ENCODE measurements at places on chromosomes 13 and 19.
A peak's percentile ranks its signal among the peaks of the same experiment; 100 is the strongest.

DNA sequence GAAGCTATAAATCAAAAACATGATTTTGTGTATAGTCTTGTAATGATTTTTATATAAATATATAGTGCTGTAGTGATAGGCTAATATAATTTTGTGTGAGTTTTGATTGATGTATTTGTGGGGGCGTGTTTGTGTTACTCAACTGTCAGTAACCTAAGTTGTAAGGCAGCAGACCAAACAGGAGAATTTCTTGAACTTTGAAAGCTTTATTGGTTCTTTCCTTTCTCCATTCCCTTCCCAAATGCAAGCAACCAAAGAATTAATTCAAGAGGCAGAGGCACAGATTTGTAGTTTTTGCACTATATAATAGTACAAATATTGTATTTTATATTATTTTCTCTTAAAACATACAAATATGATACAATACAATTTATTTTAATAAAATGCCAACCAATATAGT lies 109.6 kb downstream of the FLT1 start:
- DNase-seq, result no peak

DNA sequence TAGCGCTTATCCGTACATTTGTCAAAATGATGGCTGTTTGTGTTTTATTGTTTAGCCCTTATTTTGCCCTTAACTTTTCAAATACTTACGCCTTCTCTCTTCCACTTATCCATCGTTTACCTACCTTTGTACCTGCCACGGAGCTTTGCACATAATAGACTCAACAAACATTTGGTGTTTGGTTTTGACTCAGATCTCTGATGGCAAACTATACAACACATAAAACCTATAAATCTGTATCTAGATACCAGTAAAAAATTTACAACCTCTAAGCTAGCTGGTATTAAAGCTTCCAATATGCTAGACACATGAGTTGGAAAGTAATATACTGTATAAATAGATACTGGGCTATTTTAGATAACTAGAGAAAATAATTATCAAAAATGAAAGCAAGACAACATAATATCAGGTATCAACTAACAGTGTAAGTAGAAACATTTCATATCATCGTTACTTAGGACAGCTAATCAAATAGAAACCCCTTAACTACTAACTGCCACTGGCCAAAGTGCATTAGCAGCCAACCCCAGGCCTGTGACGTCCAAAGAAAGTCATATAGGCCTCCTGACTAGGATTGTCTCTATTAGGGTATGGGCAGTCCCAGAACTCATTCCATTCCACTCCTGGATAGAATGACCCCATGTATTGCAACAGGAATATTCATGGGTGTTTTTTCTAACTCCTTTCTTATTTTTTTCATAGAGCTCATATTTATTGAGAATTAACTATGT lies 53.8 kb downstream of the KCTD12 start:
- no peak for DNase-seq

GRCh38 chr13:49652355-49653305 lies 24.3 kb downstream of the ARL11 start:
- DNase-seq, result no peak

DNA sequence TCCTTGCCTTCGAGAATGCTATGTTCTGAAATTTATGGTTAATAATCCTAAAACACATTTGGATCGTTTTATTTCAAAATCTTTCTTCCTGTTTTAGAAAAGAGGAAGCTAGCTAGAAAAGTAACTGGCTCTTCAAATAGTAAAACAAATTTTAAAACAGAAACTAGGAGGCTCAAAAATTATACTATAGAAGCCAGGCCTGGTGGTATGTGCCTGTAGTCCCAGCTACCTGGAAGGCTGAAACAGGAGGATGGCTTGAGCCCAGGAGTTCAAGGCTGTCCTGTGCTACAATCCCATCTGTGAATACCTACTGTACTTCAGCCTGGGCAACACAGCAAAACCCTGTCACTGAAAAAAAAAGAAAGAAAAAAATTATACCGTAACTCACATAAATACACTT lies 57.9 kb downstream of the ELF1 start:
- DNase-seq, result no peak

DNA sequence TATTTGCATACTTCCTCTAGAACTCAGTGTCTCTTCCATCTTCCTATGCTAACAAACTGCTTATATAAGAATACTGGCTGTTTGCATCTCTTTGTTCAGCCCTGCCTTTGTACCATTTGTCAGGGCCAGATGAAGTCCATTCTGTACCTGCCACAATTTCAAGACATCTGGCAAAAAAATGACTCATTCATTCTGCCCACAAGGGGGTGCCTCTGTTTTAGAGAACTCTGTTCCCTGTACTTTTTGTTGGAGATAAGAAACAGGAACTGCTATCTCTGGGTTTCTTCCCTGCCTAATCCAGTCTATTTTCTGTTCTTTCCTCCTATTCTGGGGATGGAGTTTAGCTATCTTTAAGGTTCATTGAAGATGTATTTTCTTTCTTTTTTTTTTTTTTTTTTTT lies 23.0 kb downstream of the ZNF568 start:
- no peak for DNase-seq

DNA sequence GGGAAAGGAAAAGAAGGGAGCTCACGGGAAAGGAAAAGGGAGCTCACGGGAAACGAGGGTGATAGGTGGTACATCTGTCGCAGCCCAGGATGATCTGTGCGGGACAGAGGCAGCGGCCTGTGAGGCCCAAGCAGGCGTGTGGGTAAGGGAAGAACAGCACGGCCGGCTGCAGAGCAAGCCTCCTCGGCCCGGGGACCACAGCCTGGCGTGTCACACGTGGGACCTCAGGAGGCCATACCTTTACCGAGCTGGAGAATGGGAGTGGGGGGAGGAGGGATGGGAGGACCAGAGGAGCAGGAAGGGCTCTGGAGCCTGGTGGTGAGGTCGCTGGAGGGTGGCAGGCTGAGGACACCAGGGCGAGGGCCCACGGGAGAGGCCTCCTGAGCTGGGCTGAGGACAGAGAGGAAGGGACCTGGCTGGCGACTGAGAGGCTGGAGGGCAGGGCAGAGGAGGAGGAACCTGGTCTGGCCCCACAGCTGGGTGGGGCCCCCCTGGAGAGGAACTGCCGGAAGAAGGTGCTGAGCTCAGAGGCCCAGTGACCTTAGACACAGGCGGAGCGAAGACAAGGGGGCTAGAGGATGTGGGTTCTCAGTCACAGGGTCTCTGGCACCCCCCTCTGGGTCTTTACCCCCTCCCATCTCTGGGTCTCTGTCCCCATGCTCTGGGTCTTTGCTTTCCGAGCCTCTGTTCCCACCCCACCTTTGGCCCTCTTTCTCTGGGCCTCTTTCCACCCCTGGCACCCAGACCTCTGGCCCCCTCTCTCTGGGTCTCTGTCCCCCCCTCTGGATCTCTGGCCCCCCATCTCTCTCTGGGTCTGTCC lies 2.9 kb upstream of the FTL start:
- DNase-seq, result peak; percentile 56

DNA sequence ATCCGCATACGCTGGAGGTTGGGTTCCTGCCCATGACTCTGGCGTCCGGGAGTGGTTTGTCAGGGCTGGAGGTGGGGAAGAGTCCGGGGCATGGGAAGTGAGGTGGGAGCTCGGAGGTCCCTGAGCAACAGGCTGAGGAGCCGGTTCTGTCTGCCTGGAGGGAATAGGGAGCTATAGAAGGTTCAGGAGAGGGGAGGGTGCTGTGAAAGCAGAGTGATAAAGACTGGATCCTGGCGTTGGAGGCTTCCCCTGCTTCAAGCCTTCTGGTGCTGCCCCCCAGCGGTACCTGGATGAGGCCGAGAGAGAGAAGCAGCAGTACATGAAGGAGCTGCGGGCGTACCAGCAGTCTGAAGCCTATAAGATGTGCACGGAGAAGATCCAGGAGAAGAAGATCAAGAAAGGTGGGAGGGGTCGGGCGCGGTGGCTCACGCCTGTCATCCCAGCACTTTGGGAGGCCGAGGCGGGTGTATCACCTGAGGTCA lies 2.6 kb downstream of the HMG20B start:
- no peak for DNase-seq

- peak; percentile 0 for DNase-seq
Measured at GRCh38 chr13:113879017-113879416, 15.1 kb upstream of the GAS6 start.

DNA sequence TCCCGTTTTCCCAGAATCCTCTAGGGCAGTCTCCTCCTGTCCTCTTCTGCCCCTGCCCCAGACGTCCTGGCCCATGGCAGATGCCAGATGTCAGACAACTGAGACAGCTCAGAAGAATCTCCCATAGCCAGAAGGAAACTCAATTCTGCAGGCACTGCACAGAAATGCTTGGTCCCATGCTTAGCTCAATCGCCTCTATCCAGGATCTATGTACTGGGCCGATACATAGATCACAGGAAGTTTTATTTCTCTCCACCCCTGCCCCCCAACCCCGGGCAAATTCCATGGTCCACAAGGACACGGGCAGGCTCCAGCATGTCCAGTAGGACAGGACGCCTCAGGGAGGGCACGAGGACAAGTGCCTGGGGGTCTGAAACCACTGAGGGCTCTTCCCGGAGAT lies 4.8 kb downstream of the MBD3 start:
- DNase-seq, result no peak

DNA sequence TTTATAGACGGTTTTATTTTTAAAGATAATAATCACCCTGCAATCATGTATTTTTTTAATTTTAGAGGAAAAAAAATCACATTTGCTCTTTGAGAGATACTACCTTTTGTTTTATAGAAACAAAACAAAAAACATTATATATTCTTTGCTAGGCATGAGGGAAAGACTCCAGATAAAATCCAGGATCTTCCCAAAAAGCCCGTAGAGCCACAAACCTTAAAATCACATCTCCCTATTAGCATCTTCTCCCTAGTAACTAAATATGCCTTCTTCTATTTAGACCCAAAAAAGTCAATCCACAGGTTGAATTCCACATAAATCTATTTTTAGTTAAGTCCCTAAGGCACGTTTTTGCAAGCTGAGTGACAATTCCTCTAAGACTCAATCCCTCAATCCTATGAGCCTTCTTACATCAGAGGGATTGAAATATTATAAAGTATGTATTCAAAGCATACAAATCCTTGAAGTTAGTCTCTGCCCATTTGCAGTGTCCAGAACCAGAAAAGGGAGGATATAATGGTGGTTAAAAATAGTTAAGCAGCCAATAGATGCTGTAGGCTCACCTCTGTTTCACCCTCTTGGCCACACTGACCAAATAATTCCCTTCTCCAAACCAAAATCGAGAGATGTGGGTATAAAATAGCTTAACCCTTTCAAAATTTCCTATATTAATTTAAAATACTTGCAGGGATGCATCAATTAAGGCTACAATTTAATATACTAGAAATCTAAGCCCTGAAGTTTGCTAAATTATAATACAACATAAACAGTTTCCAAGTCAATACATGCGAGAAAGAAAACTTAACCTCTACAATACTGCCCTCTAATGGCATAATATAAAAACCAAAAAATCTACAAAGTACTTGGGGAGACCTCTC lies 64.0 kb downstream of the SERP2 start:
- no peak for DNase-seq

- DNase-seq, result no peak
Measured at GRCh38 chr19:5823579-5824281, 15.8 kb downstream of the FUT6 start.

- no peak for DNase-seq
Measured at GRCh38 chr19:16627928-16628182, 149 bp downstream of the MED26 start.

DNA sequence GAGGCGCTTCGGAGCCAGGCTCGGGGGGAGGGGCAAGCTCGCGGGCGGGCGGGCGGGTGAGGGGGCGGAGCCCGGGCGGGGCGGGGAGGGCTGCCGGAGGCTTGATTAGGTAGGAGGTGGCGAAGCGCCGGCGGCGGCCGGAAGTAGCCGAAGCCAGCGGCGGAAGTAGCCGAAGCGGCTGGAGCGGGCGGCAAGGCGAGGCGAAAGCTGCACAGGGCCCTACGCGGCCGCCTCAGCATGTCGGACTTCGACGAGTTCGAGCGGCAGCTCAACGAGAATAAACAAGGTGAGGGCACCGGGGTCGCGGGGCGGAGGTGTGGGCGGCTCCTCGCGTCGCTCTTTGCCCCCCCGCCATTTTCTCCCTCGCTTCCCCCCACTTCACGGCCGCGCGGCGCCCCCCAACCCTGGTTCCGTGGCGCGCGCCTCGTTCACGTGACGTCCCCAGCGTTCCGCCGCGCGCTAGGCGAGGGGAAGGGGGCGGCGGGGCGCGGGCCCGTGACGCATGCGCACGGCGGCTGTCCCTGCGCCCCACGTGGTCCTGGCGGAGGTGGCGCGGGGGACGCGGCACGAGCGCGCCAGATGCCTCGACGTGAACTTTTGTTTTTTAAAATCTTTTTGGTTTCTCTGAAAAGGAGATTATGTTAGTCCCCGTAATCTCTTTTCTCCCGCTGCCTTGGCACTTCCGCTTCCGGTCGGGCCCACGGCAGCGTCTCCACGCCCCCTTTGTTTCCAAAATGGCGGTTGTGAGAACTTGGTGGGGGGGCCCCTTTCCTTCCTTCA lies at the start of gene U2AF2:
Gene U2AF2 (plus strand): TSS at position 168 of the 780 bp plus-strand sequence. CDS start 70 bp downstream, at position 238.
- peak; percentile 94 for DNase-seq

DNA sequence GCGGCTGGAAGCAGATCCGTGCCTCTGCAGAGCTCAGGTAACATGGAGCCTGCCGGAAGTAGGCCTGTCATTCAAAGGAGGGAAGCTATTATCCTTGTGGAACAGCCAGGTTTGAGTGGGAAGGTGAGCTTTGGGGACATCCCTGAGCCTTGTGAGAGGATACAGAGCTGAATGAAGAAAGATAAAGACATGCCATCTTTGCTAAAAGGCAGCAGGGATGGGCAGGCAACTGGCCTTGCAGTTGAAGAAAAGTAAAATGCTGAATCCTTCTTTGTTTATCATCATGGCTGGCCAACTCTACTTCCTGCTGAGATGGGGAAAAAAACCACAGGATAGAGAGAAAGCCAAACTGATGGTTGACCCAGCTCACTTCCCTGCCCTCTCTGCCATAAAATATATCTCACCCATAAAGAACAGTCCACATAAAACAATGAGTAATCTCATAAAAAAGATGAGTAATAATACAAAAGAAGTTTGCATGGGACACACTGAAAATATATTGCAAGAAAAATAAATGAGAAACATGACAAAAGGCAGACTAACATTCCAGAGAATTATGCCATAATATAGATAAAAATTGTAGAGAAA lies 226.3 kb downstream of the DLEU7 start:
- no peak for DNase-seq

DNA sequence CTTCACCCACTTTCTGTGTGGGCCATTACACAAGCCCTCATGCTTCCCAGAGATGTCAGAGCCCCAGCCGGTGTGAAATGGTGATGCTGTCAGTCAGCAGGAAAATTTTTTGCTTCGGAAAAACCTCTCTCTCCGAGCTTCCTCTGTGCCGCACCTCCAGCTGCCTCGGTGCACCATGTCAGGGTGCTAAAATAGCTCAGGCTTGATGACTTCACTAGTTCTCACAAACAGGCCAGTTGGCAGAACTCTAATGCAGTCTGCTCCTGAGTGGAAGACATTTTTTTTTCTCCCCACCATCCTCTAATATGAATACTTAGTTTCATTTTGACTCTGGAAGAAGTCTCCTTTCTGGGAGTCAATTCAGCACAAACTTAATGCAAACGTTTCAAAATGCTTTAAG lies 71.3 kb downstream of the KLF12 start:
- no peak for DNase-seq

GRCh38 chr13:70630247-70630646 lies 522.0 kb upstream of the KLHL1 start:
- DNase-seq, result no peak

- no peak for DNase-seq
Measured at GRCh38 chr19:55526216-55527196, 10.4 kb downstream of the SBK2 start.

GRCh38 chr13:36430247-36431203 lies 1.8 kb upstream of the CCNA1 start:
- no peak for DNase-seq

GRCh38 chr19:6041991-6042481 lies 64.1 kb upstream of the RANBP3 start:
- DNase-seq, result no peak

GRCh38 chr13:29922281-29922821 lies 71.9 kb upstream of the UBL3 start:
- DNase-seq, result no peak

All from memory B cell (primary cell).